Ovary (tissue), 10 donors: ENCODE measurements at places on chromosomes 1 and 21. TPM values are rescaled to one million over a fixed set of nuclear protein-coding genes. Genes with fewer than 3 reads are reported as not detected.

VWA1 gene
- polyA plus RNA-seq: 0.20 TPM

DHCR24 gene
- 24.9 TPM for polyA plus RNA-seq

GRCh38 chr1:173295391-173295790 lies 88.3 kb upstream of the TNFSF4 start:
- DNase-seq: no peak

GRCh38 chr1:22636353-22636752 lies at the start of gene C1QA:
Gene C1QA (plus strand): TSS chr1:22636628. CDS start chr1:22637617, 989 bp downstream.
- DNase-seq: no peak

- no peak for DNase-seq
These were observed 14.1 kb upstream of the VWA5B1 start for GRCh38 chr1:20276485-20277159.

GRCh38 chr1:12596007-12596821 lies 21.8 kb downstream of the DHRS3 start:
- peak; percentile 86 for DNase-seq

DNA sequence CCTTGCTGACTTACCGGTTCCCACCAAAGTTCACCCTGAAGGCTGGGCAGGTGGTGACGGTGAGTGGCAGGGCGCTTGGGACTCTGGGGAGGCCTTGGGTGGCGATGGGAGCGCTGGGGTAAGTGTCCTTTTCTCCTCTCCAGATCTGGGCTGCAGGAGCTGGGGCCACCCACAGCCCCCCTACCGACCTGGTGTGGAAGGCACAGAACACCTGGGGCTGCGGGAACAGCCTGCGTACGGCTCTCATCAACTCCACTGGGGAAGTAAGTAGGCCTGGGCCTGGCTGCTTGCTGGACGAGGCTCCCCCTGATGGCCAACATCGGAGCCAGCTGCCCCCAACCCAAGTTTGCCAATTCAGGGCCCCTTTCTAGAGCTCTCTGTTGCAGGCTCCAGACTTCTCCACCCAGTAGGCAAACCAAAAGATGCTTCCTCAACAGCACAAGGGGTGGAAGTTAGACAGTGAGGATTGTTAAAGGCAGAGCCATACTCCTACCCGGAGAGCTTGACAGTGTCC lies 16.4 kb upstream of the SEMA4A start:
- no peak for DNase-seq

- no peak for DNase-seq
These were observed 68.3 kb downstream of the C4BPA start for GRCh38 chr1:207172321-207172720.

- DNase-seq: no peak
These were observed 1.7 kb upstream of the CGN start for GRCh38 chr1:151509350-151510019.

DNA sequence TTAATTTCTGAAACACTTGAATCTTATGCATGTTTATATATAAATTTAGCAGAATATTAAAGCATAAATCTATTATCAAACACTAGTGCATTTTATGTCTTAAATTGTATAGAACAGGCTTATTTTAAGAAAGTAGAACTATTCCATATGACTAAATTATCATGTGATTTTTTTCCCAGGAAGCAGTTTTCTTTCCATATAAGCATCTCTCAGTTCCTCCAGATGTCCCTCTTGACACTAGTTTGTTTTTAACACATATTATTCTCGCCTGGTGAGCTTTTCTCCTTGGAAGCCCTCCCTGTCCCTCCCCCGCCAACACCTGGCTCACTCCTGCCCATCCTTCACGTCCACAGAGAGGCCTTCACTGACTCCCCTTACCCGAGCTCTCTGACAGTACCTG lies 48.3 kb upstream of the BCAR3 start:
- no peak for DNase-seq

AVPR1B gene
- not detected for polyA plus RNA-seq

AMY2A gene
- polyA plus RNA-seq: not detected

OR14K1 gene
- not detected for polyA plus RNA-seq

GRCh38 chr1:94001397-94002045 lies 92.3 kb upstream of the GCLM start:
- DNase-seq: no peak

GRCh38 chr1:174680101-174680500 lies 232.3 kb downstream of the GPR52 start:
- DNase-seq: no peak

DNA sequence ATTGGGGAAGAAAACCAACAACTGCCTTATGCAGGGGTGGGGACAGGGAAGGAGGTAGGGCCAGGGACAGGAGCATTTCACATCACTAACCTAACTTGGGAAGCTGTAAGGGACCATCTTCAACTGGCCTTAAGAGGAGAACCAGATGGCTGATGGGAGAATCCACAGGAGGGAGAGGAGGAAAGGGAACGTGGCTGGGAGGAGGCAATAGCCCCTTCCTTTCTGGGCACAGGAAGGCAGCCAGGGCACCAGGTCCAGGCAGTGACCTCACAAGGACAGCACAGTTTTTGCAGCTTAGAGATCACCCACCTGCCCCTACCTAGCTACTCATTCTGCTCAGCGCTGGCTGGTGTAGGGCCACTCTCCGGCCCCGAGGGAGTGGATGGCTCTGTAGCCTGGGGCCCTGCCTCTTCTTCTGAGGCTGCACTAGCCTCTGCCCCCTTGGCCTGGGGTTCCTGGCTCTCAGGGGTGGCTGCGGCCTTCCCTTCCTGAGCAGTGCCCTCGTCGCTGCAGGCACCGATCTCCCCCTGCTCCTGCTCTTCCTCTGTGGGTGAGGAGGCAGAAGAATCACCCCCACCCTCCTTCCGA lies 1.7 kb downstream of the MARCKSL1 start:
- no peak for DNase-seq

GRCh38 chr21:37365517-37366481 lies 774 bp upstream of the DYRK1A start:
- DNase-seq: peak; percentile 67

DNA sequence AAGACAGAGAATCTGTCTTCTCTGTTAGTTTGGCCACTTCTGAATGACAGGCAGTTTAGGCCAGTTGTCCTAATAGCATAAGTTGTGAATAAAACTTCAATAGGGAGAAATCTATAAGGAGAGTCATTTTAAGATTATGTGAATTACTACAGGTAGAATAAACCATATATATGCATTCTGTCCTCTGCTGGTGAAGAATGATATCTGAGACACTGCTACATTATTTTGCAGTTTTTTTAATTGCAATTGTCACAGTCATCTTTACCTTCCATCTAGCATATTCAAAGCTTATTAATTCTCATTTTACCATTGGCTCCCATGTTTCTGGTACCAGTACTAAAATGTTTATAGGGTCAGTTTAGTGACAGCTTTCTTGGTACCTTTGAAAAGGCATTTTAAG lies 519.6 kb upstream of the DEPDC1 start:
- DNase-seq: no peak

CDCP2 gene
- not detected for polyA plus RNA-seq

GRCh38 chr21:45299026-45299863 lies 11.6 kb upstream of the POFUT2 start:
- DNase-seq: peak; percentile 26

GRCh38 chr21:36185523-36185922 lies 28.9 kb downstream of the DOP1B start:
- DNase-seq: no peak

DNA sequence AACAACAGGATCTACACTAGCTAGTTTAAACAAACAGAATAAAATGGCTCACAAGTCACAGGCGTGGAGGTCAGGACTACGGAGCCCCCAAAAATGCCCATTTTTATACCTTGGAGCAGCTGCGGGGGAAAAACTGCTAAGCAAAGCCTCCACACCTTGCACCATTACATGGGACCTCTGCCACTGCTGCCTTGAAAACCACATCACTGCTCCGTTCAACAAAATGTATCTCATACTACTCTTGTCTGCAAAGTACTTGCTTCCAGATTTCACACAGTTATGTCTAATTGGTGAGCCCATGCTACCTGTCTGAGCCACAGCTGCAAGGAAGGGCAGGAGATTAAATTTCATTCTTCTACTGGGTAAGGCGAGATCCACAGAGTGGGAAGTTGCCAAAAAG lies 24.4 kb downstream of the MRPL39 start:
- DNase-seq: no peak

- DNase-seq: no peak
These were observed 109.3 kb upstream of the SPATA6 start for GRCh38 chr1:48581270-48581669.

DNA sequence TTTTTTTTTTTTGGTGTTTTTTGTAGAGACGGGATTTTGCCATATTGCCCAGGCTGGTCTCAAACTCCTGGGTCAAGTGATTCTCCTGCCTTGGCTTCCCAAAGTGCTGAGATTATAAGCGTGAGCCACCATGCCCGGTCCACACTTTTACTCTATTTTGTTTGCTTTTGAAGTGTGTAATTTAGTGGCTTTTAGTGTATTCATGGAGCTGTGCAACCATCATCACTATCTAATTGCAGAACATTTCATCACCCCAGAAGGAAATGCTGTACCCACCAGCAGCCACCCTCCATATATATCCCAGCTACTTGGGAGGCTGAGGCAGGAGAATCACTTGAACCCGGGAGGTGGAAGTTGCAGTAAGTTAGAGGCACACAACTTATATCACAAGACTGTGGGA lies 136.9 kb upstream of the ERRFI1 start:
- DNase-seq: no peak

GRCh38 chr1:203544978-203545816 lies 51.2 kb downstream of the OPTC start:
- DNase-seq: no peak

GRCh38 chr1:53380296-53380695 lies 52.4 kb upstream of the LRP8 start:
- DNase-seq: no peak

FMO2 gene
- 12.8 TPM for polyA plus RNA-seq

GPR153 gene
- 4.2 TPM for polyA plus RNA-seq

LRIF1 gene
- 7.2 TPM for polyA plus RNA-seq

CTBS gene
- 27.5 TPM for polyA plus RNA-seq
